Aorta (tissue), 5 donors: ENCODE measurements at places on chromosomes 13 and 19.
A peak's percentile ranks its signal among the peaks of the same experiment; 100 is the strongest.

DNA sequence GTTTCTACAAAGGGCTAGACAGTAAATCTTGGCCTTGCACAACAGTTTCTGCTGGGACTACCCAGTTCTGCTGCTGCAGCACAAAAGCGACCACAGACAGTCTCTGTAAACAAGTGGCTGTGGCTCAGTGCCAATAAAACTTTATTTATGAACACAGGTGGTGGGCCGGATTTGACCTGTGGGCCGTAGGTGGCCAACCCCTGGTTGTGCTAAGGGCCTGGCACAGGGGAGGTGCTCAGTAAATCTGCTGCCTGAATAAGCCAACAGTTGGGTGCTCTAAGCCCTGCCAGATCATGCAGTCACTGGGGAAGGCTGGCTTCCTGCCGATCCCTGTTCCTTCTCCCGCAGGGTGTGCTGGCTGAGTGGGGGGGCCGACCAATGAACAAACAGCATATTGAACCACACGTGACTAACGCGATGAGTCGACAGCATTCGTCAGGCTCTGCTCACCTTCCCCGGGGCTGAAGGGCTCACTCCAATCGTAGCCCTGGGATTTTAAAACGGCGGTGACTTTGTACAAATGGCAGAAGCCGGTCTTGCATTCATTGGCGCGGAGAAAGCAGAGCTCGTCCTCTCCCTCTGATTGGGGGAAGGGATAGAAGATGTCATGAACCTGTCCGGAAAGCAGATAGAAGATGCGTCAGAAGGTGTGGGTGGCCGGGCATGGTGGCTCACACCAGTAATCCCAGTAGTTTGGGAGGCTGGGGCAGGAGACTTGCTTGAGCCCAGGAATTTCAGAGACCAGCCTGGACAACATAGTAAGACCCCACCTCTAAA, 24.3 kb upstream of the MYDGF start:
- DNase-seq = peak; percentile 76

- no peak for DNase-seq
These were observed 600.0 kb downstream of the FGF9 start for GRCh38 chr13:22270881-22271280.

DNA sequence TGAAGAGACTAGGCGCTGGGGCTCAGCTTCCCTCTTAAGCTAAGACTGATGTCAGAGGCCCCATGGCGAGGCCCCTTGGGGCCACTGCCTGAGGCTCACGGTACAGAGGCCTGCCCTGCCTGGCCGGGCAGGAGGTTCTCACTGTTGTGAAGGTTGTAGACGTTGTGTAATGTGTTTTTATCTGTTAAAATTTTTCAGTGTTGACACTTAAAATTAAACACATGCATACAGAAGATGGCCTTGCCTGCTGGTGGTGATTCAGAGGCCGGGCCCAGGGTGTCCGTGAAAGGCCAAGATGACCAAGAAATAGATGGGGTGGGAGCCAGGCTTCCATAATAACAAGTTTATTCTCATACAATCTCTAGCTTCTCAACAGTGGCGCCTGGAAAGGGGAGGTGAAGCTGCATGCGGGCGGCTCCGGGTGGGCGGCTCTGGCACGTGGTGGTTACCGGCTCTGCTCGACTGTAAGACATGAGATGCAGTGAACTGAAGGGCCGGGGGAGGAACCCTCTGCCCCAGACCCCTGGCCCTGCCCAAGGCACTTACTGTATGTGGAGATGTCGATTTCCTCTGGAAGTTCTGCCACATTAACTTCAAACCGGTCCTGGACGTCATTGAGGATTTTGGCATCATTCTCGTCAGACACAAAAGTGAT, 10.5 kb downstream of the DDX39A start:
- DNase-seq = no peak

DNA sequence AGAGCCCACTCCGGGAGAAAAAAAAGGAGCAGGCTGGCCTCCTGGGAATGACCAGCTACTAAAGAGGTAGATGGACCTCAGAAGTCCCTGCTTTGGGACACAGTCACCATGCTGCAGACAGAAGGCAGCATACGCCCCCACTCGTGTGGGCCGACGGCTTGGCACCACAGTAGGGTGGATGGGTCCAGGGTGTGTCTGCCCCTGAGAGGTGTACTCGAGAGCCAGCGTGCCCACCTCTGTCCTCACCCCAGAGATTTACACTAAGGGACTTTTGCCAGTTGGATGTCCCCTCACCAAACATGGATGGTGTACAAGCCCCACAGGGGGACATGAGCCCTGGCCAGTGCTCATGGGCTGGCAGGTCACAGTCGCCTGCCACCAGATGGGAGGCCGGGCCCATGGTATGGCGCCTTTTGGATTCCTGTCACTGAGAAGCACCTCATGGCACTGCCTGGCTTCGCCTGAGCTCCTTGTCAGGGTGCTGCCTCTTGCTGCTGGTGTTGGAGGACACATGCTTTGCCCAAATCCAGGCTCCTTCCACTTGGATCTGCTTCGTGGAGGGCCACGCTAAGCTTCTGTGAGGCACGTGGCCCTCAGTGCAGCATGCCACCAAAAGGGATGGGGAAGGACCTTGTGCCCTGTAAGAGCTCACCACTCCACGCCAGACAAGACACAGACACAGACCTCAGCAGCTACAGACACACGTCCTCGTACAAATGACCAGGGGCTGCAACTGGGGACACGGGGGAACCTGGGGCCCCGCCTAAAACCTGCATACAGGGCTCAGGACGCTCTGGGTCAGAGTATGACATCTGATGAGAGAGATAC, 13.3 kb upstream of the EPHX3 start:
- DNase-seq = no peak

DNA sequence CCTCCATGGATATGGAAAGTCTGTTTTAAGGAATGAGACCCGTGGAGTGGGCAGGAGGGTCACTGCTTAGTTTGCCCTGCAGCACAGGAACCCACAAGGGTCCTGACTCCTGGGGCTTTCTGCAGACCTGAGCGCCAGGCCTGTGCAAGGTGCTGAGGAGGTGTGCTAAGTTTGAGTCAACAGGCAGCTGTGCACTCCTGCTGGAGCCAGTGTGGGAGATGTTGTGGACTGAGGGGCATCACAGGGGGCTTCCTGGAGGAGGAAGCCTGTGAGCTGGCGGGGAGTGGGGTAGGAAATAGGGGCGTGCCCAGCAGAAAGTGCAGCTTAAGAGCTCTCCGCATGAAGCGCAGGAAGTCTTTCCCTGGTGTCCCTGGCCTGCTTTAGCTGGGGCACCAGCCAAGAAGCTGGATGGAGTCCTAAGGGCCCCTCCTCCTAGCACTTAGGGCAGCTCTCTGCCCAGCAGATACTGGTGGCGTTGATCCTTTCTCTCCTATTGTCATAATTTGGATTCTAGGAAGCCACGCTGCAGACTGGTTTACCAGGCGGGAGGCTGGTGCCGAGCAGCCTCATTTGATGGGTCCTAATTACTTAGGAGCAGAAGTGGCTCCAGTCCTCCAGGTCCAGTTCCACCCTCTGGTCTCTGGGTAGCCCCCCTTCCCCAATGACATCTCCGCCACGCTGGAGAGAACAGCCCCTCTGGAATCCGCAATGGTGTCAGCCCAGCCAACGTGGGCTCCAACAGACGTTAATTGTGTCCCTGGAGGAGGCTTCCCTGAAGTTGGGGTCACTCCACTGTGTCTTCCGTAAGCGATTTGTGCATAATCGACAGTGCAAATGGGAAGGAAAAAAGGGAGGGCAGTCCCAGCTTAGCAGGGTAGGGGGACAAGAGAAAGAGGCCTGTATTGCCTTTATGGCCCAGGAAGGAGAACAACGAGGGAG, 309.2 kb downstream of the ZNF536 start:
- peak; percentile 42 for DNase-seq

DNA sequence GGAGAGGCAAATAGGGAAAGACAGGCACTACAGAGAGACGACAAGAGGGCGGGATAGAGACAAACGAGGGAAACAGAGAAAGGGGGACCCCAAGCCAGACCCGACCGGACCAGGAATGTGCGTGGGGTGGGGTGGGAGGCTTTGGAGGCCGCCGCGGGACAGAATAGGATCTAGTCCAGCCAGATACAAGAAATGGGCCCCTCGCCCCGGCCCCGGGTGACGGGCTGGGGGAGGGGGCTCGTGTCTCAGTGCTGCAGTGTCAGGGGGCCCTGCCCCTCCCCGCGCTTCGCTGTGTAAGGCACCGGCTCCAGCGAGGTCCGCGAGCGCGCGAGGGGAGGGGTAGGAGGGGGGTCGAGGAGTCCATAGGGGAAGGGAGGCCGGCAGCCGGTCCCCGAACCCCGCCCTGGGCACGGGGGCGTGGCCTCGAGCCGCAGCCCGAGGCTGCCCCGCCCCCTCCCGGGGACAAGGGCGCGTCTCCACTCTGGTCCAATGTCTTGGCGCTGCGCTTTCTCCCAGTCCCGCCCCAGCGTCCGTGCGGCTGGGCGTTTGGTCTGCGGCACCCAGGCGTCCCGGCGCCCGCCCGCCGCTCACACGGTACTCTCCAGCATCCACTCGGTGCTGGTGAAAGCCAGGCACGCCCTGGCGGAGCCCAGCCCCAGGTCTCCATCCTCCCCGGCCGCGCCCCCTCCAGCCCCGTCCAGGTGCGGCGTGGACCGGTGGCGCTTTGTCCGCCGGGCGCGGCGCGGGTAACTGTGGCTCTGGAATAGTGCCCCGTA, 11.0 kb downstream of the IFNL1 start:
- peak; percentile 74 for DNase-seq

DNA sequence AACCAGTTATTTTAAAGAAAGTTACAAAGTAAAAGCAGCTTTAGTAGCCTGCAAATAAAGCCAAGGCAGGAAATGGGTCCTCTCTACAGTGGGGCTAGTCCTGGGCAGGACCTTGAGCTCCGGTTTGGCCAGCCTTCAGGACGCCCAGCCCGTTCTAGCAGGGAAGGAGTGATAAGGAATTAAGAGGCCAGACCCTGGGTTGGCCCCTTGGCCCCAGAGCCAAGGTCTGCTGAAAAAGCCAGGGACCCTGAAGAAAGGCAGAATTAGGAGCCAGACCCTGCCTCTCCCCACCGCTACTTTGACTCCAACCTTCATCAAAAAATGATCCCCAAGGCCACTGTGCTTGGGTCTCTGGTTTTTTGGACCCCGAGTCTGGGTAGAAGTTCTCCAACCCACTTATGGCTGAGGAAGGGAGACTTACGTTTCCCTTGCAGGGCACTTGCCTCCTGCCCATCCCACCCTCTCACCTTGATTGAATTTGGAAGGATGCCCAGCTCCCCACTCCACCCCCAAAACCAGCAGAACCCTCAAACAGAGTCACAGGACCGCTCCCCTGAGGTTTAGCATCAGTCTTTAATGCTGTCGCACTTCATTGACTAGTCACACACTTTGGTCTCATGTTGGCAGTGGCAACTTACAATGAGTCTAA, 3.9 kb downstream of the DNAJB1 start:
- no peak for DNase-seq

DNA sequence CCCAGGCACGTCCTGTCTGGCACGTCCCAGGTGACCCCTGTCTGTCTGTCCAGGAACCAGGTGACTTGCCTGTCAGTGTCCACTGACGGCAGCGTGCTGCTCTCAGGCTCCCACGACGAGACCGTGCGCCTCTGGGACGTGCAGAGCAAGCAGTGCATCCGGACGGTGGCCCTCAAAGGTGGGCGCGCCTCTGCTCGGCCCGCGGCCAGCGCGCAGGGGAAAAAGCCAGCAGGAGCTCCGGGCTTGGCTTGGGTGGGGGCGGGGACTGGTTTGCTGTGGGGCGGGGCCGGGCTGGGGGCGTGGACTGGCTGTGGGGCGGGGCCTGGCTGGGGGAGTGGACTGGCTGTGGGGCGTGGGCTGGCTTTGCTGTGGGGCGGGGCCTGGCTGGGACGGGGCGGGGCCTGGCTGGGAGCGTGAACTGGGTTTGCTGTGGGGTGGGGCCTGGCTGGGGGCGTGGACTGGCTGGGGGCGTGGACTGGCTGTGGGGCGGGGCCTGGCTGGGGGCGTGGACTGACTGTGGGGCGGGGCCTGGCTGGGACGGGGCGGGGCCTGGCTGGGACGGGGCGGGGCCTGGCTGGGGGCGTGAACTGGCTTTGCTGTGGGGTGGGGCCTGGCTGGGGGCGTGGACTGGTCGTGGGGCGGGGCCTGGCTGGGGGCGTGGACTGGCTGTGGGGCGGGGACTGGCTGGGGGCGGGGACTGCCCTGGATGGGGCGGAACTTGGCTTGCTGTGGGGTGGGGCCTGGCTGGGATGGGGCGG, 7.2 kb downstream of the WDR18 start:
- peak; percentile 50 for DNase-seq

DNA sequence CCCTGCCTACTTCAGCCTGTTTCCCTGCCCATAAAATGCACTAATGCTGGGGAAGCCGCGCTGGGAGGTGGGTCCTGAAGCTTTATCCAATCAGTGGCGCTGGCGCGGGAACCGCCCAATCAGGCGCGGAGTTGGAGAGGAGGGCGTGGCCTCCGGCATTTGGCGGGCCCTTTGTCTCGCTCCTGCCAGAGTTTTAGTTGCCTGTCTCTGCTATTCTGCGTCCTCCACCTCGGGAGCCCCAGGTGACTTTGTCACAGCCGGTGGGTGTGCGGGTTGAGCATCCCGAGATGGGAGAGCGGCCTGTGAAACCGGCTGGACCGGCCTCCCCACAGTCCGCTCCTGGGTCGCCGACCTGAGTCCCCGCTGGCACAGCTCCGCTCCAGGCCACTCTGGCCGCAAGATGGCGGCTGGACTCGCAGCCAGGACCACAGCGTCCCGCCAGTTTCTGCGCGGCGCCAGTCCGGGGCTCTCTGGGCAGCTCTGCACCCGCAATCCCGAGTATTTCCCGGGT, 30.7 kb upstream of the ZNF429 start:
- peak; percentile 84 for DNase-seq

GRCh38 chr13:40130871-40131636, 475.6 kb downstream of the COG6 start:
- no peak for DNase-seq

- no peak for DNase-seq
These were observed 468.9 kb upstream of the TSHZ3 start for GRCh38 chr19:31817971-31818797.

GRCh38 chr19:13207846-13208671, 57.8 kb downstream of the IER2 start:
- DNase-seq = no peak

DNA sequence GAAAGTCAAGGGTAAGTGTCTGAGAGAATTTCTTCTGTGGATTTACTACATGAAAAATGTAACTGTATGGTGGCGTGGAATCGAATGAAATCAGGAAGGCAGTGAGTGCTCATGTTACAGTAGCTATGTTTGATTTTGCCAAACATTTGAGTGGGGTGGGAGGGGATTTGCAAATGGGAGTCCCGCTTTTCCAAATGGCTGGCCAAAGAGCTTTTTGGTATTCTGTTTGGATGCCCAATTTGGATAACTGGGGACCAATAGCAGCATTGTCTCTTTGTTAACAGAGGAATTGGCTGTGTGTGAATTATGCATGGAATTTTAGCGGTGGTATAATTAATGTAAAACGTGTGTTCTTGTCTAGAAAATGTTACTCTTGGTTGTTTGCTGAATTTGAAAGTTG, 17.8 kb downstream of the HNRNPM start:
- no peak for DNase-seq

GRCh38 chr19:15379999-15380647, 536 bp upstream of the AKAP8 start:
- DNase-seq = no peak

GRCh38 chr19:48113190-48113917, 2.7 kb upstream of the PLA2G4C start:
- no peak for DNase-seq
